ENCODE measurements at places on chromosomes 1 and 21.

DNA sequence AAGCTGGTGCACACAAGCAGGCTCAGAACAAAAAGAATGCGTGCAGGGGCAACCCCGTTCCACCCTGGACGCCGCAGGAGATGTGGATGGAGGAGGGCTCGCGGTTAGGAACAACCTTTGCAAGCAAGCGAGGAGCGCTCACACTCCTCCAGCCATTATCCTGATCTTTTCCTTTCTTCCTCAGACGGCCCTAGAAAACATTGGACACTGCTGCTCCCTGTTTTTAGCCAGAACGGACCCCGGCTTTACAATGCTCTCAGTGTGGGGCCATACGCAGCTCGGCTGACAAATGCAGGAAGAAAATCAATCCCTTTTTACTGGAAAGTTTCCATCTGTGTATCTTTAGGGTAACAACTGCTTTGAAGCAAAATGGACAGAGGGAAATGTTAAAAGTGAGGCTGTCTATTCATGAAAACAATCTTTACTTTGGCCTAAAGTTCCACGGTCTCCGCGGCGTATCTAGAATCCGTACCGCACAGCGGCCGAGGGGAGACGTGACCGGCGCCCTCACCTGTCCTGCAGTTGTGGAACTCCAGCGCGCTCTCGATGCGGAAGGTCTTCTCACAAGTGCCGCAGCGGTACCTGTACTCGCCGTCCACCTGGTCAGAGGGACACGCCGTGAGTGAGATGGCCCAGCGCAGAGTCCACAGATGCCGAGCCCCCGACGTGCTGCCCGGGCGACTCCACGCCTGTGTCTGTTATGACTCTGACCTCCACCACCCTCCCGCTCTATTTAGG, 44.0 kb downstream of the PRDM15 start:
- no peak for DNase-seq

DNA sequence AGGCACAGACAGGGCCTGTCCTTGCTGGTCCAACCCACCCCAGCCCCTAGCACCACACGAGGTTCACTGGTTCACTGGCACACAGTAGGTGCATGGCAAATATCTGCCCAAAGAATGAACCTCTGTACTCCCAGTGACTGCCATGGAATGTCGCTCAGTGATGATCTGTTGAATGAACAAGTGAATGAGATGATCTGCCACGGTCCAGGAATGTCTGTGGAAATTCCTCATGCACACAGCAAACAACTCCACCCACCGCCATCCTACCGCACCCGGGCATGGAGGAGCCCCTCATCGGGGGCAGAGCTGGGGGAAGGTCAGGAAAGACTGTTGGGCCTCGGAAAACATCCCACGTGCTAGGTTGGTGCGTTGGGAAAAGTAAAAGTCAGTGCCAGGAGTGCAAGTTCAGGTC, 1.7 kb downstream of the HSPG2 start:
- DNase-seq, result no peak

GRCh38 chr21:25837533-25838265, 102.9 kb downstream of the GABPA start:
- DNase-seq, result no peak

DNA sequence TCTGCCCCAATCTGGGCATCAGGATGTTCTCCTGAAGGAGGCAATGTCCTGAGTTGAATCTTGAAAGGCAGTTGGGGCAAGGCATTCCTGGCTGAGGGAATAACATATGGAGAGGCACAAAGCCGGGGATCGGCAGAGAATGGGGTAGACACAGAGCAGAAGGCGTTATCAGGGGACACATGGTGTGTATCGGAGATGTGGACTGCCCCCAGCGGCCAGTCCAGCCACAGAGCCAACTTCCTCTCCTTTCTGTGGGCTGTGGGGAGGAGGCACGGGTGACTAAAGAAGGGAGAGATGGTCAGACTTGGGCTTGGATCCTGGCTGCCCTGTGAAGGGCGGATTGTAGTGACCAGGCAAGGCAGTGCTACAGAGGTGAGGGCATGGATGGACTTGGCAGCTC, 32.1 kb downstream of the FOXD2 start:
- no peak for DNase-seq

- no peak for DNase-seq
Observed at GRCh38 chr1:43197343-43198127, 25.4 kb downstream of the CFAP57 start.

GRCh38 chr1:44250068-44250781, 37.0 kb downstream of the DMAP1 start:
- DNase-seq, result no peak

DNA sequence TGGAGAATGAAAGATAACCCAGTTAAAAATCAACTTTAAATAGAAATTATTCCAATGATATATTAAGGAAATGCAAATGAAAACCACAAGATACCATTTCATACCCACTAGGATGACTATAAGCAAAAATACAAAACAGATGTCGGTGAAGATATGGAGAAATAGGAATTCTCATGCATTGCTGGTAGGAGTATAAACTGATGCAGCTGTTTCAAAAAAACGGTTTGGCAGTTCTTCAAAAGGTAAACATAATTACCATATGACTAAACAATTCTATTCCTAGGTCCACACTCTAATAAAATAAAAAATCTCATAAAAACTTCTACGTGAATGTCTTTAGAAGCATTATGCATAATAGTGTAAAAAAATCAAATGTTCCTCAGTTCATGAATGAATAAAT, 763.3 kb upstream of the BRINP3 start:
- DNase-seq, result no peak

GRCh38 chr1:184813528-184814089, 59.0 kb upstream of the EDEM3 start:
- DNase-seq, result no peak

GRCh38 chr1:220982686-220983085, 103.4 kb downstream of the HLX start:
- no peak for DNase-seq

- no peak for DNase-seq
Observed at GRCh38 chr1:205204552-205204951, 7.0 kb downstream of the DSTYK start.

DNA sequence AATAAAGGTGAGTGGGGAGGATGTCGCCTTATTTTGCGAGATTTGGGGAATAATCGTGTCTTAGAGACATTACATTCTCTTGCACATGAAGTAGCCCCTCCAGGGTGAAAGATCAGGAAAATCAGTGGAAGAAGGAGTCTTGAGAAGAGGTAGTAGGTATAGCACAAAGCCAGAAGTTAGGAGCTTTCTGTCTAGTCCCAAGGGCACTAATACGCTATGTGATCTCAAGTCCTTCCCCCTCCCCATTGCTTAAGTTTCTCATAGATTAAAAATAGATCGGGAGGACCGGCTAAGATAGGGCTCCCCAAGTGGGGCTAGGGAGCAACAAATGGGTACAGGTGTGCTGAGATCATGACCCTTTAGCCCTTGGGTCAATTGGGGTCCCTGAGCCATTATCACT, 13.5 kb downstream of the LRRN2 start:
- DNase-seq, result no peak

- DNase-seq, result no peak
Observed at GRCh38 chr1:234316937-234317336, 56.3 kb upstream of the COA6 start.

DNA sequence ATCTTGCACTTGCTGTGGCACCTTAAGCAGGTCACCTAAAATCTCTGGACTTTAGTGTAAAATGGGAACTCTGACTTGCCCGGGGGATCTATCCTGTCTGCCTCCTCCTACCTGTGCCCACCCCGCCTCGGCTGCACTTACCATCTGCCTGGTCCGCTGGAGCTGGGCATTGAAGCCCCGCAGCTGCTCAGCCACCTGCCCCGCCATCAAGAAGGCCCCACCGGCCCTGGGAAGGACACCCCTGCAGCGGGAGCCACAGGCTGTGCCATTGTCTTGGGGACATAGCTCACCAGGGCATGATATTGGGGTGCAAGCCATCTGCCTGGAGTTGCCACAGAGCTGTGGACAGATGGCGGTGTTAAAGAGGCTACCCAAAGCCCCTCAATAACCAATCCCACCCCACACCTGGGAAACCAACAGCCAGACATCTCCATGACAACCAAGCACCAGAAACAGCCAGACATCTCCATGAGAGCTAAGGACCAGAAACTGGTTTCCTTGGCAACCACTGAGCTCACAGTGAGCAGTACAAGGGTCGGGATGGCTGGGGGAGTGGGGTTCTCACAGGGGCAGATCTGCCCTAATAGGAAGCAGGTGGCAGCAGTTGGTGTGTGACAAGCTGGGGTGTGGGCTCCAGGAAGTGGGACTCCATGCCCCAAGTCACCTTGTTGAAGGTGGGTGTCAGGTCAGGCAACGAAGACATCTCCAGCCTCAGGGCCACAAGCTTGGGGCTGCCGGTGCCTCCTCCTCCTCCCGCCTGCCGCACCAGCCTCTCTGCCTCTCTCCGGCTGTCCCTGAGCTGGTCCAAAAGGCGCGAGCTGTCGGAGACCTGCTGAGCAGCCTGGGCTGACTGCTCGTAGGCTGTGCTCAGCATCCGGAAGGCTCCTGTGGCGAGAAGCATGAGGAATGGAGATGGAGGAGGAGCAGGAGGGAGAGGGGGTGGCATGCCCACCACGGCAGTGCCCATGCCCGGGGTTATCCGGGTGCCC, 29.1 kb downstream of the LAMB3 start:
- no peak for DNase-seq

DNA sequence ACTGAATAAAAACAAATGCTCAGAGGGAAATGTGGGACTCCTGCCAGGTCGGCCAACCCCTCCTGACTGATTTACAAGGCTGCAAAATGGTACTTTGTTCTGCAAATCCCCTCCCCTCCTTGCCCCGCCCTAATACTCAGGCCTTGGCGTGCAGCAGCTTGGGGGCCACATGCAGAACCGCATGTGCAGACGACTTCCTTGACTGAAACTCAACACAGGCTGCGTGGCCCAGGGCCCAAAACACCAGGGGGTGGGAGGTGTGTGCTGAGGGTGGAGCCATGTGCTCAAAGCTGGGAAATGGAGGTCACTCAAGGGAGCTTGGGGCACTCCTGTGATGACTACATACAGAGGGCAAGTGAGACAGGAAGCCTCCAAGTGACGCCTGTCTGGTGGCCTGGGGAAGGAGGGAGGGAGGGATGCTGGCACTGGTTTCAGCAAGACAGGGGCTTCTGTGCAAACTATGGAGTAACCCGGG, 87.2 kb downstream of the MRPL37 start:
- DNase-seq, result peak; percentile 38

GRCh38 chr1:56529801-56530200, 49.6 kb downstream of the PLPP3 start:
- DNase-seq, result no peak

DNA sequence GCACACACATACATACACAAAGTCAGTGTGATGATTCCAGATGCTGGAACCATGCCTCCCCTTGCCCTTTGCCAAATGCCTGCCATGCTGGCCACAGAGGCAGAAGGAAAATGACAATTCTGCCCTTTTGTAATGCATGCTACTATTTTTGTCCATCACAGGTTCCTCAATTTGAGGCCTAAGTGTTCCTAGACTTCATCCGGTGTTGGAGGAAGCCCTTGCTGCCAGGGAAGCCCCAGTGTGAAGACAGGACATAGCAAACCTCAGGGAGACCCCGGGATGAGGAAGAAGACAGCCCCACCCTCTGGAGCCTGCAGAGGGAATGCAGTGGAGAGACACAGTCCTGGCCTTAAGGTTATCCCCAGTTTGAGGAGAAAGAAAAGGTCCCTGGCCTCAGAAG, 14.4 kb downstream of the PRR9 start:
- no peak for DNase-seq

DNA sequence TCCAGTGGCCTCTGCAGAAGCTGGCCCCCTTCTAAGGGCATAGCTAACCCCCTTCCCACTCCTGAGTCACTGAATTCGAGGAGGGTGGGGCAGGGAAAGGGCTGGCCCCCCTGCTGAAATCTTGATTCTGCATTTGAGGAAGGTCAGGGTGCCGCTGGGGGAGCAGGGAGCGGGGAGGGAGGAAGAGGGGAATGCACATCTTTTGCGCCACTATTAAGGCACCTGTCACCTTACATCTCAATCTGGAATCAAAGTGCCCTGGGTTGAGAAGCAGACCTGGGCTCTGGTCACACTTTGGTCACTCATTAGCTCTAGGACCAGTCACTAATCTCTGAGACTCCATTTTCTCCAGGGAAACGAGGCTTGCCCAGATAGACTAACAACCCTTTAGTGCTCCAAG, 62.0 kb downstream of the TOR1AIP2 start:
- no peak for DNase-seq

GRCh38 chr21:26715878-26716506, 129.2 kb downstream of the ADAMTS1 start:
- DNase-seq, result peak; percentile 1

DNA sequence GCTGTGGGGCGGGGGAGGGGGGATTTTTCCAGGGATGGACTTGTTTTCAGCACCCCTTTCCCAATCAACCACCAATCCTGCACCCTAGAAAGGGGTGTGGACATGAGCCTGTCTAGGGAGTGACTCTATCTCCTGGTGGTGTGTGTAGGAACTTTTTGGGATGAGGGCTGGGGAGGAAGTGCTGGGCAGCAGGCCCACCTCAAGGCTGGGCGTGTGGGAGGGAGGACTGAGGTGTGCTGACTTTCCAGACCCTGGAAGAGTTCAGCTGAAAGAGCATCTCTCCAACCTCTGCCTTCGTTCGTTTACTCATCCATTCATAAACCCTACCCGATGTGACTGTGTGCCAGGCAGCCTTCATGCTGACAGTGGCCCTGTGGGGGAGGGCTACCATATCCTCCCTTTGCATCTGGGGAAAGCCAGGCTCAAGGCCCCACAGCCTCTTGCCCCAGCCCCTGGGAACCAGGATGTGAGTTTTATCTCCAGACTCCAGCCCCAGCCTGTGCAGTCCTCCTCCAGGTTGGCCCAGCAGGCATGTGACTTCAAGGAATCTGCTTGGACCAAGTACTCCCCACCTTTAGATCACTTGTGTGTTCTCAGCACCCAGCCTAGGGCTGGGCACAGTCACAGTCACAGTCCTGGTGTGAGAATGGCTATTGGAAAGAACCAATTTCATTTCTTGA, 6.7 kb downstream of the KNCN start:
- no peak for DNase-seq

- no peak for DNase-seq
Observed at GRCh38 chr1:21573971-21574465, 64.8 kb downstream of the ALPL start.

DNA sequence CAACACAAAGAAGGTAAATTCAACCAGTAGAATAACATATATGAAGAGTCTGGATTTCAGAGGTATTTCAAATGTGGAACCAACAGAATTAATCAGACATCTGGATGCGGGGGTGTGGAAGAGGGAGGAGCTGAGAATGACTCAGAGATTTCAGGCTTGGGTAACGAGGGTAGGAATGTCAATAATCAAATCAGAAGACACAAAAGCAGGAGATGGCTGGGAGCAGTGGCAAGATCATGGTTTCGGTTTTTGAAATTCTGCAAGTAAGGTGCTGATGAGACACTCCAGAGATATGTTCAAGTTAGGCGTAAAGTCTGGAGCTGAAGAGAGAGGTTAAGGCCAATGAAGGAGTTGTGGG, 64.0 kb downstream of the PLPPR5 start:
- DNase-seq, result no peak

GRCh38 chr1:174017231-174017970, 4.8 kb downstream of the RC3H1 start:
- no peak for DNase-seq

GRCh38 chr1:27609618-27610240, 5.8 kb upstream of the AHDC1 start:
- no peak for DNase-seq

Data from stimulated activated CD4-positive, alpha-beta T cell treated with anti-CD3 and anti-CD28 coated beads, Interleukin-12 subunit alpha, Interleukin-12 subunit beta, amount 100 ng/mL, for 4 hours (primary cell).